Activated CD4-positive, alpha-beta T cell treated with anti-CD3 and anti-CD28 coated beads, Interleukin-2, amount 10 ng/mL, durations not matched to agents 7 days and 5 days (primary cell): ENCODE measurements at places on chromosomes 4 and X. TPM values are rescaled to one million over a fixed set of nuclear protein-coding genes. Genes with fewer than 3 reads are reported as not detected.

The CTSO gene
- total RNA-seq, result 6.2 TPM

DNA sequence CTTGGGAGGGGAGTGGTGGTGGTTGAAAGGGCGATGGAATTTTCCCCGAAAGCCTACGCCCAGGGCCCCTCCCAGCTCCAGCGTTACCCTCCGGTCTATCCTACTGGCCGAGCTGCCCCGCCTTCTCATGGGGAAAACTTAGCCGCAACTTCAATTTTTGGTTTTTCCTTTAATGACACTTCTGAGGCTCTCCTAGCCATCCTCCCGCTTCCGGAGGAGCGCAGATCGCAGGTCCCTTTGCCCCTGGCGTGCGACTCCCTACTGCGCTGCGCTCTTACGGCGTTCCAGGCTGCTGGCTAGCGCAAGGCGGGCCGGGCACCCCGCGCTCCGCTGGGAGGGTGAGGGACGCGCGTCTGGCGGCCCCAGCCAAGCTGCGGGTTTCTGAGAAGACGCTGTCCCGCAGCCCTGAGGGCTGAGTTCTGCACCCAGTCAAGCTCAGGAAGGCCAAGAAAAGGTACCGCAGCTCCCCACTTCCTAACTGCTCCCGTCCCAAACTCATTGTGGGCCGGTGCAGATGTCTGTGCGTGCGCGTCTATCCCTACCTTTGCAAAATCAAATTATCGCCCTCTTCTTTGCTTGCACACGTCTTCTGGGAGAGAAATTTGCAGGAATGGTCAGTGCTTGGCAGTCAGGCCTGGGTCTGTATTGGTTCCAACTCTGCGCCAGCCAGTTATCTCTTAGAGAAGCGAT, 533 bp downstream of the IL15 start:
- peak; percentile 12 for DNase-seq

The SYNPO2 gene
- total RNA-seq, result 1.4 TPM

- no peak for DNase-seq
These were observed 102.4 kb downstream of the CPE start for GRCh38 chr4:165481053-165481835.

- DNase-seq, result no peak
These were observed 16.0 kb upstream of the PAPSS1 start for GRCh38 chr4:107736037-107736436.

GRCh38 chr4:107348188-107349050, 312.3 kb upstream of the DKK2 start:
- DNase-seq, result no peak

The BMP15 gene
- not detected for total RNA-seq

The ZNF185 gene
- 1.6 TPM for total RNA-seq

The MAPK10 gene
- not detected for total RNA-seq

DNA sequence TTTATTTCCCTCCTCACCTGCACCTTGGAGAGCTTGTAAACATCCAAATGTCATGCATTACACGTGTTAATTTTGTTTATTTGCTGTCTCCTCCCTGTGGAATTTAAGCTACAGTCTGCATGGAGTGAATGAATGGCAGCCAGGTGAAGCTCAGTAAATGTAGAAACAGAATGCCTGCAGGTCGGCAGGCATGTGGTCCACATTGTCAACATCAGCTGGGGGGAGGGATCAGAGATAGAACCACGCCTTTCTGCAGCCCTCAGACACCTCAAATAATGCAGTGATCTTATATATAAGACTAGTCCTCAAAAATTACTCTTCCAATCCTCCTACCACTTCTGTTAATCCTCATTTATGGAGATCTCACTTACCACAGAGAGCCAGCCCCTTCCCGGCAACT, 131.2 kb upstream of the KIT start:
- no peak for DNase-seq

- no peak for DNase-seq
These were observed 35.3 kb downstream of the ARFIP1 start for GRCh38 chr4:152815078-152815477.

GRCh38 chr4:139144911-139145551, 32.0 kb downstream of the ELF2 start:
- DNase-seq, result no peak
